GM23338 (cell line): ENCODE measurements at places on chromosomes 7 and 10.
A peak's percentile ranks its signal among the peaks of the same experiment; 100 is the strongest.

GRCh38 chr7:37341033-37341630 lies 107.5 kb downstream of the ELMO1 start:
- no peaks in the 10 kb centered on the region for H3K36me3 ChIP-seq
- H3K27me3 ChIP-seq = no peaks in the 10 kb centered on the region
- DNase-seq = no peak
- no peaks in the 10 kb centered on the region for H3K4me1 ChIP-seq

DNA sequence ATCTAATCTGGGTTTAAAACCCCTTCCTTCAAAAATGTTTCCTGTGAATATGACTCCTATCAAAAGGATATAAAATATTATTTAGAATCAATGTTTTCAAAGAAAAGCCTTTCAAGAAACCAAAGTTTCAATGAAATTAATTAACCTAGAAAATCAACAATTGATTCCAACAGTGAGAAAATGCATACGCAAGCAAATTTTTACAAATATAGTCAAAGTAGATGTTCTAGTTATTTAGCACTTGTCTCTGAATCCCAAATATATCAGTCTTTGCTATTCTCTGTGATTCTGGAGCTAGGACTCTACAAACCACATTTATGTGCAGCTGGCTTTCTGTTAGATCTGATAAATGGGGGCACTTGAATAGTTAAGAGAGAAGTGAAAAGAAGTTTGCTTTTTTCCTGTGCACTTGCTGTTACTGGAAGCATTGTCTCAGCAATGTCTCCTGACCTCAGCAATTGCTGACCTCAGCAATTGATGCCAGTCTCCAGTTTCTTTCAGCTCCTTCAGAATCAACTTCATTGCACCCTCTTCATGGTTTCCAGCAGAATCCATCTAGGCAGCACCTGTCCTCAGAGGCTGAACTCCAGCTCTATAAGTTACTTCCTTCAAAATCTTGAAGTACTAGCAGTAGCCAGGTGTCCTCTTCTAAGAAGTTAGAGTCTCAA lies 879.9 kb upstream of the LRRN3 start:
- no peaks in the 10 kb centered on the region for H3K4me1 ChIP-seq
- no peak overlapping the region for H3K27ac ChIP-seq
- H3K27me3 ChIP-seq = no peaks in the 10 kb centered on the region
- no peak for DNase-seq
- no peak overlapping the region for H3K4me3 ChIP-seq

DNA sequence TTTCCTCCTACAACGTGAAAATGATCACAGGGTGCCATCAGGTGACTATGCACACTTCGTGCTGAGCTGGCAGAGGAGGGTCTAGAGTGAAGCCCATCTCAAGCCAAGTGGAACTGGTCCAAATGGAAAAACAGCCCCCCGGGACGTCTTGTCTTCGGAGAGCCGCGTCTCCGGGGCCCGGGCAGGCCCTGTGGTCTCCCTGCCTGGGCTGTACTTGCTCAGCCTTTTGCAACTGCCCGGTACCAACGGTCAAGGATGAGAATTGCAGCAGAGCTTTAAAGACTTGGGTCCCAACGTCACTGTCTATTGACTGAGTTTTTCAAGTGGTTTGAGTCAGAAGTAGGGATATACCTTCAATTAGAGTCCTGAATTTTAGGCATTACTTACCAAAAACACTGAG lies 315.5 kb downstream of the PTPRN2 start:
- 0 out of 2 replicates have a peak, but pooled peaks cover 4% of the 10 kb centered on the region for H3K36me3 ChIP-seq
- H3K4me1 ChIP-seq = no peaks in the 10 kb centered on the region
- H3K27ac ChIP-seq = no peak overlapping the region
- H3K4me3 ChIP-seq = no peak overlapping the region

- no peak for DNase-seq
- H3K27me3 ChIP-seq = no peaks in the 10 kb centered on the region
- no peak overlapping the region for H3K27ac ChIP-seq
- H3K4me3 ChIP-seq = no peak overlapping the region
Observed at GRCh38 chr7:14821757-14822480, 80.6 kb downstream of the DGKB start.

DNA sequence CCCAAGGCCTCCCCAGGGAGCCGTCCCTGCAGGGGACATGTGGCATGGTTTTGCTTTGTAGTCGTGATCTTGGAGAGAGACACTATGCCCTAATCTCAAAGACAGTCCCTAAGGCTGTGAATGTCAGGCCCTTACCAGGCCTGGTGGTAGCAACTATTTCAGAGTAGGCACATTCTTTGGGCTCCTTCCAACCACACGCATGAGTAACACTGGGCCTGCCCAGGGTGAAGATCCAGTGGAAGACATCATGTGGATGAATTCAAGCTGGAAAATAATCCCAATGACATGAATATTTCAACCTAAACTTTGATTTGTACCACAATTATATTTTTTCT lies 39.5 kb upstream of the INSIG1 start:
- H3K4me1 ChIP-seq = no peaks in the 10 kb centered on the region
- no peak overlapping the region for H3K4me3 ChIP-seq
- DNase-seq = no peak

- no peak overlapping the region for H3K27ac ChIP-seq
- H3K36me3 ChIP-seq = no peaks in the 10 kb centered on the region
- H3K4me1 ChIP-seq = no peaks in the 10 kb centered on the region
- no peaks in the 10 kb centered on the region for H3K27me3 ChIP-seq
Observed at GRCh38 chr10:12337453-12338372, 11.6 kb upstream of the CAMK1D start.

- no peak overlapping the region for H3K27ac ChIP-seq
- DNase-seq = no peak
- peaks cover 9% of the 10 kb centered on the region for H3K4me1 ChIP-seq
- peaks cover 6% of the 10 kb centered on the region; the same call in 1 of the 2 replicates for H3K36me3 ChIP-seq
- no peaks in the 10 kb centered on the region for H3K27me3 ChIP-seq
Observed at GRCh38 chr7:2650451-2650850, 18.7 kb downstream of the TTYH3 start.

DNA sequence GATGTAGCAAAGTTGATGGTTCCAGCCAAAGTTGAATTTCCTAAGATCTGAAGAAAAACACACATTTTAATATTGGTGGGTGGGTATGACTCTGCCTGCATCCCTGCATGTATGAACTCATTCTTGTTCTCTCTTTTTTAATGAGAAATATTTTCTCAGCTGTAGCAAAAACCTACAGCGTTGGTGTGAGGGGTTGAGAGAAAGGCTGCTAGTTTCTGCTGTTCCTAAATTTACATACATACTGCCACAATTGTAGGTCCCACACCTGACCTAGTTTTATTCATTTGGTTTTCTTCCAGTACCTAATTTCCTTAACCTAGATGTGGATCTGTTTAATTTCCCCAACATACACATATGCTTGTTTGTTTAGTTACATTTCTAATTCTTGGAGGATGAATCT lies 4.6 kb downstream of the AGFG2 start:
- H3K4me1 ChIP-seq = peaks cover 61% of the 10 kb centered on the region
- DNase-seq = no peak
- H3K4me3 ChIP-seq = no peak overlapping the region
- no peaks in the 10 kb centered on the region for H3K36me3 ChIP-seq

DNA sequence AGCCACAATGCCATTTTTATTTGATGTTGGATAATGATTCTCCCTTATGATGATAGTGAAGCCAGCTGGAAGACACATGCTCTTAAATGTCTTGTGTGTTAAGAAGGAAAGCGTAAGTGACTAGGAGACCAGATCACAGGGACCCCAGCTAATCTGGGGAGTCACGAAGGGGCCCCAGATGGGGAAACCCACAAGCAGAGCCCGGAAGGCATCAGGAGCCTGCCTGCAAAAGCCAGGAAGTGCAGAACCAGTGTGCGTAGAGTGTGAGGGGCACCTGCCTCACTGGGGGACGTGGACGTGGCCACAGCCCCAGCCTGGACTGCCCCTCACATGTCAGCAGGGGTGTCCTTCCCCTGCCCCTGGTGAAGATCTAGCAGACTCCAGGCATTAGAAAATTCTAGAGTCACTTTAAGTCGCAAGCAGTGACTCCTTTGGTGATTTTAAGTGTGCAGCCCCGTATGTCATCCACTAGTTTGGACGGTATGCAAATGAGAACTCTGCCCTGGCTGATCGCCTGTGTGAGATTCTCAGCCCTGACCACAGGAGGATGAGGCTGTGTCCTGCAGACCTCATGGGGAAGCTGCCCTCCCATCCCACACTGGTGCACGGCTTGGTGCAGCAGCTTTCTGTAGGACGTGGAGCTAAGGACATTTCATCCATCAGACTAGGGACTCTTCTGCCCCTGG lies 243.0 kb downstream of the WDR37 start:
- H3K36me3 ChIP-seq = no peaks in the 10 kb centered on the region
- H3K27ac ChIP-seq = no peak overlapping the region
- DNase-seq = no peak
- no peaks in the 10 kb centered on the region for H3K27me3 ChIP-seq
- H3K4me3 ChIP-seq = no peak overlapping the region

- no peaks in the 10 kb centered on the region for H3K36me3 ChIP-seq
- no peaks in the 10 kb centered on the region for H3K27me3 ChIP-seq
- no peak overlapping the region for H3K4me3 ChIP-seq
- no peak for DNase-seq
Observed at GRCh38 chr10:116974456-116975005, 30.5 kb downstream of the SHTN1 start.

GRCh38 chr10:29649561-29650551 lies 15.1 kb upstream of the SVIL start:
- H3K27me3 ChIP-seq = no peaks in the 10 kb centered on the region
- H3K36me3 ChIP-seq = no peaks in the 10 kb centered on the region
- DNase-seq = no peak
- H3K4me1 ChIP-seq = no peaks in the 10 kb centered on the region
- H3K4me3 ChIP-seq = no peak overlapping the region

DNA sequence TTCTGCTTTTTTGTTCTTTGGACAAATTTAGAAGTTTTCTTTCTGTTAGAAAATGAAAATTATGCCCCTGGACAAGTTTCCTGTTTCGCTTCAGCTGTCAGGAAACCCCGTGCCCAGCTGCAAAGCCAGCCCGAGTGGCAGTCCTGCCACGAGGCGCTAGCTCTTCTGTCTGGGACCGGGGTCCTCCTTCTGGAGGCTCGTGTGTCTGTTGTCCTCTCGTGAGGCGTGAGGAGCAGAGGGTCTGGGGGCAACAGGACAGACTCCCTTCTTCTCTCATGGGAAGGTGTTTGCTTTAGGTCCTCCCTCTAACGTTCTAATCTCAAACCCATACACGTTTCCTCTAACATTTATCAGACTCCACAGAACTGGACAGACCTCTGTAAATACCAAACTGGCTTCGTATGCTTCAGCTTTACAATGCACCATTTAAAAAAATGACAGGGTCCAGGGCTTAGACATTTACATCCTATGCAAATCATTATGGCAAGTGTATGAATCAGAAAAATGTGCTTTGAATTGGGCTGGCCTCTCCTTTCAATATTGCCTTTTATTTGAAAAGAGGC lies 184.5 kb upstream of the SHH start:
- H3K36me3 ChIP-seq = no peaks in the 10 kb centered on the region
- no peak overlapping the region for H3K4me3 ChIP-seq
- no peaks in the 10 kb centered on the region for H3K4me1 ChIP-seq
- H3K27me3 ChIP-seq = no peaks in the 10 kb centered on the region

- no peak for DNase-seq
- no peaks in the 10 kb centered on the region for H3K27me3 ChIP-seq
- peaks cover 5% of the 10 kb centered on the region; the same call in 1 of the 2 replicates for H3K4me1 ChIP-seq
- no peaks in the 10 kb centered on the region for H3K36me3 ChIP-seq
- no peak overlapping the region for H3K27ac ChIP-seq
Observed at GRCh38 chr10:46311501-46311951, 24.7 kb downstream of the ANTXRL start.

- H3K27ac ChIP-seq = peak overlapping the region; percentile 52
- H3K36me3 ChIP-seq = peaks cover 7% of the 10 kb centered on the region; the same call in 1 of the 2 replicates
- DNase-seq = no peak
- H3K27me3 ChIP-seq = no peaks in the 10 kb centered on the region
- peaks cover 42% of the 10 kb centered on the region for H3K4me1 ChIP-seq
- H3K4me3 ChIP-seq = no peak overlapping the region
Observed at GRCh38 chr7:74180866-74181265, 6.7 kb downstream of the EIF4H start.

DNA sequence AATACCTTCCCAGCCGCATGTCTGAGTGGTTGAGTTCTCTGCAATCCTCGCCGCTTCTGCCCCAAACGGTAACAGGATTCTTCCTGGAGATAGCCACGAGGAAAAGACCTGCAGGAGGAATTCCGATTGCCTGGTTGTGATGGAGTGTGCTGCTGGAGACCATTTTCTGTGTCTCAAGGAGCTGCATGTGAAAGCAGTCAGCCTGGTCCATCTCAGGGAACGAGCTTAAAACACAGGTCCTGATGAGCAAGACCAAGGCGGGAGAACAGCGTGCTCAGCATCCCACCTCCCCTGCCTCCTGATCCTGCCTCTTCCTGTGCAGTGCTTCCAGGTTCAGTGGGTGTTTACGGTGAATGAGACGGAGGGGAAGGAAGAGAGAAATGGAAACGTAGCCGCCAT lies 26.5 kb downstream of the VIPR2 start:
- DNase-seq = no peak
- no peaks in the 10 kb centered on the region for H3K27me3 ChIP-seq
- no peak overlapping the region for H3K27ac ChIP-seq
- H3K4me3 ChIP-seq = no peak overlapping the region
- H3K36me3 ChIP-seq = no peaks in the 10 kb centered on the region

DNA sequence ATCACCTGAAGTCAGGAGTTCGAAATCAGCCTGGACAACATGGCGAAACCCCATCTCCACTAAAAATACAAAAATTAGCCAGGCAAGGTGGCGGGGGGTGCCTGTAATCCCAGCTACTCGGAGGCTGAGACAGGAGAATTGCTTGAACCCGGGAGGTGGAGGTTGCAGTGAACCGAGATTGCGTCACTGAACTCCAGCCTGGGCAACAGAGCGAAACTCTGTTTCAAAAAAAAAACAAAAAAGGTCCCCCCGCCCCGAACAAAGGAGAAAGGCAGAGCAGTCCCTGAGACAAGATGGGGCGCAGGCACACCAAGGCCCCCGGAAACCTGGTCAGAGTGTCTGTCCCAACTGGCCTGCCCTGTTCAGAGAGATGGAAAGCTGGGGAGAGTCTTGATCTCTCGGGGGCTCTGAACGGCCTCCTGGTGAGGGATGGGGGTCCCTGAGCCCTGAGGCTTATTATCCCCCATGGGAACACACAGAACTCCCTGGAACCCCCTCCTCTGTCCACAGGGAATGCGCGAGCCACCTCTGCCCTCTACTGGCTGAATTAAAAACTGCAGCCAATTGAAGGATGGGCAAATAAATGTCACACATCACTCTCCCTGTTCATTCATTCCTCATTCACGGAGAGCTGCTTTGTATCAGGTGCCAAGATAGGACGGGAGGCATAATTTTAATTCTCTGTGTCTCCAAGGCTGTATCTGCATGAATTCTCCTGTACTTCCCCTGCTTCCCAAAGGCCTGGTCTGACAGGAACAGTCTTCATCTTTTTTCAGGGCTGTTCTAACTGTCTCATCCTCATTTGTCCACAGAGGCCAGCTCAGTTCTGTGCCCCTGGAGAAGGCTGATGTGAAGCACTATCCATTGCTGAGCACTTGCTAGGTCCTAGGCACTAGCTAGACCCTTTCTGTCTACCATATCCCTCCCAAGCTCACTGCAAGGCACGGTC lies 28.9 kb downstream of the MAT1A start:
- H3K27me3 ChIP-seq = no peaks in the 10 kb centered on the region
- peak; percentile 78 for DNase-seq
- H3K4me3 ChIP-seq = no peak overlapping the region
- H3K4me1 ChIP-seq = peaks cover 13% of the 10 kb centered on the region
